ENCODE measurements at places on chromosomes 1 and 21.

GRCh38 chr1:168112673-168113305 lies 23.9 kb downstream of the GPR161 start:
- peak; percentile 33 for DNase-seq

- DNase-seq: no peak
Observed at GRCh38 chr1:54173681-54174080, 20.9 kb upstream of the CDCP2 start.

GRCh38 chr1:154157520-154158306 lies 2.8 kb upstream of the NUP210L start:
- DNase-seq: peak; percentile 55

DNA sequence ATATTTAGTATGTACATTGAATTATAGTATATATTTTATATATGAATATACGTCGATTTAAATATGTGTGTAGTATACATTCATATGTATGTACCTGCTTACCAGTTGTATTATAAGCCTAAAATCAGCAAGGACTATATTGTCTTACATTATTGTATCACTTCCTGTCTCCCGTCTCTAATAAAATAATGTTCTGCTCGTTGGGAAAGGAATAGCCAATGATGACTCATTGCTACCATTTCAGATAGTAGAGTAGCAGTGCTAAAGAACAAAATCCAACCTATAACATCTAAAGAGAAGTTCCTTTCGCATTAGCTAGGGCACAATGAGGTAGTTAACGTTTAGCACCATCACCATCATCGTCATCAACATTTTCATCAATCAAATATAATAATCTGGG lies 39.9 kb upstream of the SMYD2 start:
- no peak for DNase-seq

All from activated T-cell treated with anti-CD3 and anti-CD28 coated beads for 4 hours (primary cell).